Stimulated activated CD8-positive, alpha-beta memory T cell treated with anti-CD3 and anti-CD28 coated beads, Interleukin-12 subunit alpha, Interleukin-12 subunit beta, amount 100 ng/mL, for 1 hour (primary cell): ENCODE measurements at places on chromosomes 16 and 17.

DNA sequence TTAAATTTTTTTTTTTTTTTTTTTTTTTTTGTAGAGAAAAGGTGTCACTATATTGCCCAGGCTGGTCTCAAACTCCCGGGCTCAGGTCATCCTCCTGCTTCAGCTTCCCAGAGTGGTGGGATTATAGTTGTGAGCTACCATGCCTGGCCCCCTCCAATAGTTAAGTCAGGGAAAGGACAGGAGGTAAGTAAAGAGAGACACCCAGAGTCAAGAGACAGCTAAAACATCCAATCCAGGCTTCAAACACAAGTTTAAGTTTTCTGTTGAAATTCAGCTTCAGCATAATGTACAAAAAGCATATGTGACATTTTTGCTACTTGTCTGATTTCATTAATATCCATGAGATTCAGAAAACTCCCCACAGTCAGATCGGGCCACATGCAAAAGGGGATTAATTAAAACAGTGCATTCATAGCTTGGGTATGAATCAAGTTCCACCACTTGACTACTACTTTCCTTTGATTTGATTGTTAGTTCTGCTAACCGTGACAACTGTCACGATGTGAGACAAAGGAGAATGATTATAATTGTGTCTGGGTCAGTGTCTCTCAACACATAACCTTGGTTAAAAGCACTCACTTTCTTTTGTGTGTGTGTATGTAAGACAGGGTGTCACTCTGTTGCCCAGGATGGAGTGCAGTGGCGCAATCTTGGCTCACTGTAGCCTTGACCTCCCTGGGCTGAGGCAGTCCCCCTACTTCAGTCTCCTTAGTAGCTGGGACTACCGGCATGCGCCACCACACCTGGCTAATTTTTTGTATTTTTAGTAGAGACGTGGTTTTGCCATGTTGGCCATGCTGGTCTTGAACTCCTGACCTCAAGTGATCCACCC lies 184.9 kb downstream of the PARN start:
- DNase-seq: no peak

DNA sequence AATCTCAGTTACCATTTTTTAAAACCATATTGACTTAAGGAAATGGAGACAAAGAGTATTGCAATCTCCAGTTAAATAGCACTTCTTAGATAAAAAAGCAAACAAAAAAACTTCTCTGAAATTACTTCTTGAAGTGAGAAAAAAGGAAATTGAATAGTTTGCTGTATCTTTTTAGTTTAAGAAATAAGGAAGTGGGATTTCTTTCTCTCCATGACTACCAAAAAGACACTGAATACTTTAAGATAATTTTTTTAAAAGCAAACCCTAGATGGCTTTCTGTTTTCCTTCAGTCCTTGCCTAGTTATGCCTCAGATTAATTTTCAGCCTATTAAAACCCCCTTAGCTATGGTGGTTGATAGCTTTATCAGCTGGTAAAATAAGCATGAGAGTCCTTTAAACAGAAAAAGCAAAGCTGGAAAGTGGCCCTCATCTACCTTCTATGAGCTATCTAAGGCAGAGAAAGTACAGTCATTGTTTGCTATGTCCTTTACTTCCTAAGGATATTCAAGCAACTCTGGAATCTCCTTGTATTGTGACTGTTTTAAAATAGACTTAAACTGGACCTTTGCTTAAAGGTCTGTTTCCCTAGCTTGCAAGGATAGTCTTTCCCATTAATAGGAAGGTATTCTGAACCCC lies 28.6 kb downstream of the TPPP3 start:
- DNase-seq: no peak

GRCh38 chr17:33202021-33202420 lies 91.1 kb downstream of the ASIC2 start:
- no peak for DNase-seq

DNA sequence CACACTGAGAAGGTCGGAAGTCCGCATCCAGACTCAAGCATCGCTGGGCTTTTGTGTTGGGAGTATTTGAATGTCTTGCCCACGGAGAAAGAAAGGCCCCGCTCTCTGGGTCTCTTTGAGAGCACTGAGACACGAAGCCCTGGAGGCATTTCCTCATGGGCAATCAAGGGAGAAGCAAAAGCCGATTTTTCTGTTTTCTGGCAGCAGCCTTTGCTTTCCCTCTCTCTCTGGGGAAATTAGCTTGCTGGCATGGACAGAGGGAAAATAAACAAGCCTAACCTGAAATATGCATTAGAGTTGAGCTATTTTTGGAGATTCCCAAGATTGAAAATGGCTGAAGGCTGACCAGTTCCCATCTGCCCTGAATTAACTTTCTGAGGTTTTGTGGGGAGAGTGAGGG lies 238.7 kb downstream of the HAPSTR1 start:
- DNase-seq: no peak

DNA sequence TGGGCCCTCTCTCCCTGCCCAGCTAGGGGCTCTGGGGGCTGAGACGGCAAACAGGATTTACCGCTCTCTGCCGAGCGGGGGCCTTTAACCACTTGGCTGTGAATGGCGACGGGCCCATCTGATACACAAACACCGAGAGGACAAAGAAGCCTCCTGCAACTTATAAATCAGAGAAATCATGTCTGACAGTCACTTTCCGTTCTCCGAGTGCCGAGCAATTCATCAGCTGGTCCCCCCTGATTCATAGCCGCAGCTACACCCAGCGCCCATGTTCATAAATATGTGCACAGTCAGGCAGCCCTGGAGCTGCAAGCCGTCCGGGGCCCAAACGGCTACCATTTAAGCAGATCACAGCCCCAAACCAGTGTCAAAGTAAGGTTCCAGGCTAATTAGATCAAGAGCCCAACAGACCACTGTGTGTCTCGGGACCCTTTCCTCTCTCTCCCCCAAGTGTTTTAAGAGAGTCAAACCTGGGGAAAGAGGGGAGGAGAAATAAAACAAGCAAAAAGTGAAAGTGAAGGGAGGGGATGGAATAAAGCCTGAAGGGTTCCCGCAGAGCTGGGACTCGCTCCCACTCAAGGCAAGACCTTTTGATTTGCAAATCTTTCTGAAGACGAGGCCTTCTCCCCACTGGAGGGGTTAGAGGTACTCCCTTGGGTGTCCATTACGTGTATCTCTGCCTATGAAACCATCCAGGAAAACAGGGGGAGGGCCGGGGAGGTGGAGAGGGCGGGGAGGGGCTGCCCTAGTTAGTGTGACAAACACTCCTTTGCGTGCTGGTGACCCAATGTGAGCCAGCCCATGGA lies 154.7 kb downstream of the C16orf78 start:
- DNase-seq: no peak

DNA sequence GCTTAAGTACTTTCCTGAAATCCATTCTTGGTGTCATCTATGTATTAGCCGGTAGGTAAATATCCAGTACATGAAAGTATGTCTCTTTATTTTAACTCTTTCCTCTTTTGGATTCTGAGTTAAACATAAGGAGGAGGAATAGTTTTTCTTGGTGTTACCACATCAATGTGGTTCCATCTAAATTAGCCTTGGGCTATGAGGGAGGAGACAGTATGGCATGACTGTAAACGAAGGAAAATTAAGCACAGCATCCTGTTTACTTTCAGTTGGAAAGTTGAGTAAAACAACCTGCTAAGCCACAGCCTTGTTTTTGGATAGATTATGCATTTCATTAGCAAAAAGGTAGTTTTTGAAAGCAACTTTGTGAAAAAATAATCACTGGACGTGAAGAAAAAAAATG lies 693.0 kb upstream of the SOX9 start:
- no peak for DNase-seq
